CD4-positive, alpha-beta T cell treated with Interleukin-6 at 100 ng/mL for 8 hours (primary cell): ENCODE measurements at places on chromosomes 1 and 21.

DNA sequence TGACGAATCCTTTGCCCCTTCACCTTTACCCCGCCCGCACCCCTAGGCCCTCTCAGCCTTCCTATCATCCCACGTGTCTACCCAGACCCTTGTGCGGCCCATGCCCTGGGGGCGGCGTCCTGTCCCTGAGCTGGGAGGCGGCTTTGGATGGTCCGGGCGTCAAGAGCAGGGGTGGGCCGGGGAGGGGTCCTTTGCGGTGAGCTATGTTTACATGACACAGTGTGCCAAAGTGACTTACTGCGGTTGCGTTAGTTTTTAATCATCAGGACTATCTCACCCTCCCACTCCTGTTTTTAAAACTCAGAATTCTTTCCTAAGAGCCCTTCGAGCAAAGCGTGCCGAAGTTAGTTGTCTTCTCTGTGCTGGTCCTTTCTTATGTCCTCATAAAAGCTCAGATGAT lies 144.6 kb downstream of the PGBD5 start:
- DNase-seq = no peak

- no peak for DNase-seq
These were observed 130.9 kb upstream of the LYPLAL1 start for GRCh38 chr1:219042769-219043168.

- DNase-seq = no peak
These were observed 16.7 kb upstream of the FABP3 start for GRCh38 chr1:31389616-31390015.

DNA sequence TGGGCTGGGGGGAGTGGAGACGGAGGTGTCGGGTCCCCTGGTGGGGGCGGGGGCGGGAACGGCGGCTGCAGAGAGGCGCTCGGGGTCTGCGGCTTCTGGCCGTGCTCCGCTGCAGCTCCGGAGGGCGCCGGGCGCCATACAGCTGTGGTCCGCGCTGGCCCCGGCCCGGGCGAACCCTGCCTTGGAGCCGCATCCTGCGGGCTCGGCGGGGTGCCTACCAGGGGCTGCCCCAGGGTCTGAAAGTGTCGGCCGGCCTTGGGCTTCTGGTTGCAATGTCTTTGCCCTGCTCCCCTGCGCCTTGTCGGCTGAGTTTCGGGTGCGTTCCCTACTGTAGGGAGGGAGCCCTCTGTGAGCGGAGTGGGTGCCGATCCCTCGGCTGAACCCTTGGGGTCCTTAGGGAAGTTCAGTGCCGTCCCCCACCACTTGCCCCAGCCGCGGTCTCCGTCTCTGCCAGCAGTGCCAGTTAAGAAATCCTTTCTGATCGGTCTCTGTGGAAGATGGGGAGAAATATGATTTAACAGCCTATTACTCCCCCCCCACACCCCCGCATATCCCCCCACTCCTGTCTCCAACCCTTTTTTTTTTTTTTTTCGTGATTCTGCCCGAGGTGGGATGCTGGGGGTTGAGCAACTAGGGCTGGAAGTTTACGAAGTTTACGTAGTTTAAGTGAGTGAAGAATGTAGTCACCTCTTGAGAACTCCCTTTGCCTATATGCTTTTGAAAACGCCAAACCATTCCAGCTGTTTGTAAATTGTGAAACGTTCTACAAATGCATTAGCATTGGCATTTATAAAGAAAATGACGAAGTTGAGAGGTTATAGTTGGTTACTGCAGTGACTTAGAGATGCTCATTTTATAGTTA lies 588 bp downstream of the NEXN start:
- DNase-seq = no peak

DNA sequence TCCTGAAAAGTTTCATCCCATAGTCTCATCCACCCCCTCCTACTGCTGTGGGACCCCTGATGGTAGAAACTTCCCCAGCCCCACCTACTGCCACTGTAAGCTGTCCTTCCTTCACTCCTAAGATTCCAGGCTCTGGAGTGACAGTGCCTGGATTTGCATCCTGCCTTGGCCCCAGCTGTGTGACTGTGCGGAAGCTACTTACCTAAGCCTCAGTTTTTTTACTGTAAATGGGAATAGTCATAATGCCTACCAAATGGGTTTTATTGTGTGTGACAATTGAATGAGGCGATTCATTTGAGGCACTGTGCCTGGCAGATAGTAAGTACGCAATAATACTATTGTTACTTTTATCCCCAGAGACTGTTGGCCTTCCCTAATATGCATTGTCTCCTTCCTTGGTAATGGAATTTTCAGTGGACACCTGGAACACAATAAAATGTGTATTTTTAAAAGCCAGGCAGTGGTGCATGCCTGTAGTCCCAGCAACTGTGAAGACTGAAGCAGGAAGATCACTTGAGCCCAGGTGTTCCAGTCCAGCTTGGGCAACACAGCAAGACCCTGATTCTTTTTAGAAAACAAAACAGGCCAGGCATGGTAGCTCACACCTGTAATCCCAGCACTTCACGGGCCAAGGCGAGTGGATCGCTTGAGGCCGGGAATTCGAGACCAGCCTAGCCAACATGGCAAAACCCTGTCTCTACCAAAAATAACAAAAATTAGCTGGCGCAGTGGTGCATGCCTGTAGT lies 55.0 kb upstream of the ZNF326 start:
- DNase-seq = no peak

- no peak for DNase-seq
These were observed at the start of gene PLA2G2A for GRCh38 chr1:19979494-19979977. PLA2G2A (minus strand) TSS chr1:19979618; CDS start chr1:19978773, 845 bp downstream.

DNA sequence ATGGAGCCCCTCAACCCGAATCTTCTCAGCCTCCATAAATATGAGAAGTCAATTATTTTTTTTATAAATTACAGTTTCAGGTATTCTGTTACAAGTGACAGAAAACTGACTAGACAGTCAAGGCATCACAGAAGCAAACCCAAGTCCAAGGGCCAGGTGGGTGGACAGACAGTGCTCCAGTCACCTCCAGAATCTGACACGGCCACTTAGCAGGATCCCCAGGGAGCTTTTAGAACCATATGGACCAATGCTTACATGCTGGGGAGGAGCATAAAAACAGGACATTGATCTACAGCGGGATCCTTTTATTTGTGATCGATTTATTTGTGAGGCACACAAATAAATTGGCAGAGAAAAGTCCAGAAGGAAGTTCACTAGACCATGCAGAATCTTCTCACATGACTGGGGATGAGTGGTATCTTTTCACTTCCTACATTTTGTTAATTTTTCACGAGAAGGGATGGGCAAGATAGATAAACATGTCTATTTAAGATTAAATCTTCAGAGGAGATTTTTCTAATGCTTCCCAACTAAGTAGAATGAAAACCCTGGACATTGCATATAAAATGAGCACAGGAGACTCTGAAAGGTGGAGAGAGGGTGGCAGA lies 15.0 kb downstream of the ZNF496 start:
- no peak for DNase-seq

DNA sequence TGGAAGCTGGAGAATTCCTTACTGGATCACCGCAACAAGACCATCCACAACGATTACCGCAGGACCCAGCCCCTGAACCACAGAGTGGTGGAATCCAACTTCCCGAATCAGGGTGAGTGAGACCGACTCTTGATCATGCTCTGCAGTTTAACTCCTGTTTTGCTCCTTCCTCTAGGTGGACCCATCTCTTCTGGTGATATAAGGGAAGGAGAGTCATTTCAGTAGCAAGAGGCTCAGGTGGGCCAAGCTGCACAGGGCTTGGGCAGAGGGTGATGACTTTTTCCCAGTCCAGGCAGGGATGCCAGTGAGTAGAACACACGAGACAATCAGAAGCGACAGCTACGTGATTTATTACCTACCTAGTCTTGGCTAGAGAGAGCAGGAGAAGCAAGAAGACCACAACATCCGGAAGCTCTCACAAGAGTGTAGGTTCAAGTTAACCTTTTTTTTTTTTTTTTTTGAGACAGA lies 25.2 kb downstream of the CA6 start:
- peak; percentile 69 for DNase-seq

DNA sequence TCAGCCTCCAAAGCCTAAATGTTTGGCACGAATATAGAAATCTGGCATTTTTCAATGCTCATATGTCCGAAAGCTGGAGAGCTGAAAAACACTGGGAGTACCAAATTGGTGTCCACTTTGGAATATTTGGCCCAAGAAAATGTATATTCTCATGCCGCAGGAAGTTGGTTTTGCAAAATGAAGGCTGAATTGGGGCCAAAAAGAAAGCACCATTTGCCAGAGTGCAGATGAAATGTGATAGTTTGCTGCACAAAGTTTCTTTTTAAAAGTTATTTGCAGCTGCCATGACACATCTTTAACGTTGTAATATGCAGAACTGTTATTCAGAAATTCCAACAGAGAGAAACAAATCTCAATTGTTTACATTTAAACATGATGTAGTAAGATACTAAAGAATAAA lies 124.2 kb upstream of the LYPLAL1 start:
- no peak for DNase-seq

DNA sequence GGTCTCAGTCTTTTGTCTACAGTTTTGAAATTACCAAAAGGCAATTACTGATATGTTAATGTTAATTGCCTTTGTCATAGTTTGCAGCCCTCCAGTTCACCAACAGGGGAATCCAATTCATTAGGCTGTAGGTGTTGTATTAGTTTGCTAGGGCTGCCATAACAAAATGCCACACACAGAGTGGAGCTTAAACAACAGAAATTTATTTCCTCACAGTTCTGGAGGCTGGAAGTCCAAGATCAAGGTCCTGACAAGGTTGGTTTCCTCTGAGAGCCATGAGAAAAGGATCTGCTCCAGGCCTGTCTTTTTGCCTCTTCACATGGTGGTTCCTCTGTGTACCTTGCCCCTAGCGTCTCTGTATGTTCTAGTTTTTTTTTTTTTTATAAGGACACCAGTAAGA lies 1.3 kb downstream of the RTCA start:
- no peak for DNase-seq

GRCh38 chr1:51484591-51484990 lies 34.5 kb downstream of the EPS15 start:
- DNase-seq = no peak

GRCh38 chr1:214677945-214678344 lies 75.0 kb downstream of the CENPF start:
- no peak for DNase-seq

GRCh38 chr1:225617956-225618355 lies 35.0 kb downstream of the ENAH start:
- DNase-seq = no peak

DNA sequence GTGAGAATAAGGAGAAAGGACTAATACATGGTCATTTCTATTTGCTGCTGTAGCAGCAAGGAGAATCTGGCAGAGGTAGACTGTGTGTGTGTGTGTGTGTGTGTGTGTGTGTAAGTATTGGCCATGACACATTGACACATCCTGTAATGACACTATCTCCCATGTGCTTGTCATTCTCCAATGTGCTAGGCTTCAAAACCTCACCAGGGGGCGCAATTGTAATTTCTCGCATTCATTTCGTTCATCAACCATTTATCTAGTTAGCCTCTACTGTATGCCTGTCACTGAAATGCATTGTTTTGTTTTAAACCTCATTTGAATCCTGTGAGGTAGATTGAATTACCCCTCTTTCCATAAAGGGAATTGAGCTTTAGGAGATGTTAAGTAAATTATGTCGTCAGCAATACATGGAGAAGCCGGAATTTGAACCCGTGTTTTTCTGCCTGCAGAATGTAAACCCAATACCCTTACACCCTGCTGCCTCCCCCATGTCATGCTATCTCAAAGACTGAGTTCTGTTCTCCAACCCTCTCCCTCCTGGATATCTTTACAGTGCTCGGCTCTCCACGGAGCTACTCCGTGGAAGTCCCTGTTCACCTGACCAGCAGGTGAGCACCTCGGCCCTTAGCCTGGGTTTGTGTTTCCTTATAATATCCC lies 100.8 kb downstream of the UCK2 start:
- peak; percentile 27 for DNase-seq

GRCh38 chr21:43881283-43881682 lies 16.3 kb downstream of the AGPAT3 start:
- no peak for DNase-seq

DNA sequence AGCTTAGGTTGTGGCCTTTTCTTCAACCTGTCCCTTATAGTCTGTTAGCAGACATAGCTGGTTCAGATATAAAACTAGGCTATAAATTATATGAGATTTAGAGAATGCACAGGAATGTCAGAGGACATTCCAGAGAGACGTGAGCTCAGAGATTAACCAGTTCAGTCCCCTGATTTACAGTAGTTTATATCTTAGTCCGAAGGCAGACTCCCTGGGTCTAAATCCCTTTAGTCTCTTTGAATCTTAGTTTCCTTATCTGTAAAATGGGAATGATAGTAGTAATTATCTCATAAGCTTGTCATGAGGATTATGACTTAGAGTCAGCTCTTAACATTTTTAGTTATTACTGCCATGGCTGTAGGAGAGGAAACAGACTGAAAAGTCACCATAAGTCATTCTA lies 45.5 kb upstream of the PLXNA2 start:
- no peak for DNase-seq

DNA sequence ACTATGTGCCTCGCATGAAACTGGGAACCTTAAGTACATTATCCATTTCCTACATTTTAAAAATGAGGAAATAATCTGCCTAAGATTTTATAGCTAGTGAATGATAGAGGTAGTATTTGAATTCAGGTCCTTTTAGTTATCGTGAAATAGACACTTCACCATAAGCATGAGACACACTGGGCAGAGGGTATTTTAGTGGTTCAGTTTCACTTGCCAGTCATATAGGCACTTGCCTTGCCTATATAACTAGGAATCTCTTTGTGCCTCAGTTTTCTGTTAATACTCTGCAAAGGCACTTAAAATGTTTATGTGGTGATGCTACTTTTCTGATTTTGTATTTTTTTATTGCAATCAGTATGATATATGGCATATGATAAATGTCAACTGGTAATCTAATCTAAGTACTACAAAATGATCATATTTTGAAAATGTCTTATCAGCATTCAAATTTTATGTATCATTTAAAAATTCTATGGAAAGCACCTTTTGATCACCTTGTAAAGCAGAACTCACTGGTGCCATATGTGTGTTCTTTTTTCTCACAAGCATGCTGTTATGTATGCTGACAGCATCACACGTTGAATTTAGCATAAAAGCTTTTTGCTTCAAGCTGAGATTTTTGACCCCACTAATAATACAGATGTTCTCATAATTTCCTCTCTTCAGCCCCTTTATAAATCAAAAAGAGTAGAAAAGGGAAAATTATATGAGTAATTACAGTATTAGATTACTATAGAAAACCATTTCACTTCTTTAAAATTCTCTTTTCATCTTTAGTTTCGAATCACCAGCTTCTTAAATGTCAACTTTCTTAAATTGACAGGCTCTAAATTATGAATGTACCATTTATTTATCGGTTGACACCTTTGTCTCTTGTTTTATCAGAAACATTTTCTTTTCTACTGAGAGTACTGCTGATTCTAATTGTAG lies 52.6 kb downstream of the RPS6KC1 start:
- no peak for DNase-seq

DNA sequence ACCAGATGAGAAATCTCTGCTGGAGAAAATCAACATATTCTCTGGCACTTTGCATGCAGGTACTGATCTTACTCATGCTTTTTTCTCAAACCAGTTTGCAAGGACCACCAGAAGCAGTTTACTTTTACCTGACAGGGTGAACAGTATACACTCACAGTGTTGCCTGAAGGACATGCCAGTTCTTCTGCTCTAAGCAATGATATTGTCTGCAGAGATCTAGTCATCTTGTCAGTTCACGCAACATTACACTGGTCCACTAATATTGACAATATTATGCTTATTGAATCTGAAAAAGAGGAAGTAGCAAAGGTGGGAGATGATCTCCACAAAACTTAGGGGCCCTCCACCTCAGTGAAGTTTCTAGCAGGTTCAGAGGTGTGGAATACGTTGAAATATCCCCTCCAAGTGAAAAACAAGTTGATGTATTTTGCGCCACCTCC lies 3.8 kb upstream of the S100B start:
- no peak for DNase-seq
